Left colon (tissue), 2 donors: ENCODE measurements at places on chromosomes 4 and X. TPM values are rescaled to one million over a fixed set of nuclear protein-coding genes. Genes with fewer than 3 reads are reported as not detected.

Gene TLR3
- total RNA-seq, result 29.0 TPM

Gene MAGEA8
- total RNA-seq, result not detected

GRCh38 chr4:152011469-152011868, 250.7 kb upstream of the GATB start:
- DNase-seq, result no peak

DNA sequence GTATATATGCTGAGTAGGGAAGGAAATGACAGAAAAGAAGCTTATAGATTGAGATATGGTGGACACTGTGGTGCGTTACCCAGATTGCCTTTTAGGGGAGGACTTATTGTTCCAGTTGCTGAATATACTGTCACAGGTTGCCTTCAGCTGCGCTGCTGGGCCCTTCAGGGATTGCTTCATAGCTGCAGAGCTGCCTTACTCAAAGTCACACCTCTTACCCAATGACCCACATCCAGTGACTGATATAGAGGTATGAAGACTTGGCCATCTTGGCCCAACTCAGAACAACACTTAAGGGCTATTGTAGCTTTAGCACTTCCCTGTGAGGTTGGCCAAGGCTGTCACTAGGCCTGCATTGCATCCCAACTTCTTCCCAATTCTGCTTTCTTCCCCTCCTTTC, 63.4 kb upstream of the TMEM164 start:
- no peak for DNase-seq

DNA sequence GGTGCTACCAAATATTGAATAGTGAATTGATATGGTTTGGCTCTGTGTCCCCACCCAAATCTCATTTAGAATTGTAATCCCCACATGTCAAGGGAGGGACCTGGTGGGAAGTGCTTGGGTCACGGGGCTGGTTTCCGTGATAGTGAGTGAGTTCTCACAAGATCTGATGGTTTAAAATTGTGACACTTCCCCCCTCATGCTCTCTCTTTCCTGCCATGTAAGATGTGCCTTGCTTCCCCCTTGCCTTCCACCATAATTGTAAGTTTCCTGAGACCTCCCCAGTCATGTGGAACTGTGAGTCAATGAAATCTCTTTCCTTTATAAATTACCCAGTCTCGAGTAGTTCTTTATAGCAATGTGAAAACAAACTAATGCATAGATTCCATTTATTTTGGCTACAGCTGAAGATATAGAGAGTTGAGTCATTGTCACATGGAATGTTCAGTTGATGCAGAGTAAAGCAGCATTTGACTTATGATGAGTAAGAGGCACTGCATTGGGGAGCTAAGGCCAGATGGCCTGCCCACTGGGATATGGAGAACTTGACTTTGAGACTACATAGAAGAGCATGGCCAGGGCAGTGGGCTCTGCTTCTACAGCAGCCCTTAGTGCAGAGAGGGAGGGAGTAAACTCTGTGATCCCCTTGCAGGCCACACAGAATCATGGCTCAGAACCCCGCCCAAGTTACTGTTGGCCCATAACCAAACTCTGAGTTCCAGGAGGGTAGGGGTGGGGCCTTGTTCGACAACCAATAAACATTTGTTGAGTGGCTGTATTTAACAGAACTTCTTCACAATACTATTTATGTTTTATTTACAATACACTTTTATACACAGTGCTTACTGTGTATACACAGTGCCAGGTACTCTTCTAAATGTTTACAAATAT, 34.2 kb downstream of the RAI2 start:
- DNase-seq, result peak; percentile 18

Gene TMEM255A
- 0.67 TPM for total RNA-seq

Gene TCEAL7
- total RNA-seq, result 1.3 TPM

Gene NAP1L2
- 2.2 TPM for total RNA-seq

GRCh38 chr4:21366312-21366711, 582.3 kb downstream of the KCNIP4 start:
- no peak for DNase-seq

Gene AMBN
- total RNA-seq, result not detected

DNA sequence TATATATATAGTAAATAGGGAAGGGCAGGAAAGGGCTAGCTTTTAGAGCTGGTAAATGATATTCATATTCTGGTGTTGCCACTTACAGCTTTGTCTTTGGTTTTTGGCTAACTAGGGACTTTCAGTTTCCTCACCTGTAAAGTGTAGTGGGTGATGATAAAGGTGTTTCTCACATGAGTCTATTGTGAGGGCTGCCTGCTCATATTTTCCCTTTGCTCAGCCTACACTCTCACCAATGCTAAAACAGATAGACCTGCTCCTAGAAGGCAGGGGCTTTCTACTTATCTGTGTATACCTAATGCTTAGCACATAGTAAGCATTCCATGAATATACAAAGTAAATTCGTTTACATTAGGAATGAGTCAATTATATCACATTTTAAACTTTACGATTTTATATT, 137.2 kb upstream of the HS3ST1 start:
- no peak for DNase-seq

DNA sequence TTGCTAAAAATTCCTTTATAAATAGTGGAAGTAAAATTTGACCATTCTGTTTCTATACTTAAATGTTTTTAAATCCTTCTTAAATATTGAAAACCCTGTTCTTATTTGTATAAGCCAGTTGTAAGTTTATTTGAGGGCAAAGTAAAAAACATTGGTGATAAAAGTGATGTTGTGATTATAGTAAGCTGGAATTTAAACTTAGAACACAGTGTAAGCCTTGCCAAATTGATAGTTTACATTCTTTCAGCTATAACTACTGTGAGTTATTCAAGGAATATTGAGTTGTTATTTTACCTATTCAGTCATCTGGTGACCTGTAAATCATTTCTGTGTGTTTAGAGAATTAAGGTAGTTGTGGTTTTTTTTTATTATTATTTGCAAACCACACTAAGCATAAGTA, 9.6 kb downstream of the YY2 start:
- DNase-seq, result no peak

DNA sequence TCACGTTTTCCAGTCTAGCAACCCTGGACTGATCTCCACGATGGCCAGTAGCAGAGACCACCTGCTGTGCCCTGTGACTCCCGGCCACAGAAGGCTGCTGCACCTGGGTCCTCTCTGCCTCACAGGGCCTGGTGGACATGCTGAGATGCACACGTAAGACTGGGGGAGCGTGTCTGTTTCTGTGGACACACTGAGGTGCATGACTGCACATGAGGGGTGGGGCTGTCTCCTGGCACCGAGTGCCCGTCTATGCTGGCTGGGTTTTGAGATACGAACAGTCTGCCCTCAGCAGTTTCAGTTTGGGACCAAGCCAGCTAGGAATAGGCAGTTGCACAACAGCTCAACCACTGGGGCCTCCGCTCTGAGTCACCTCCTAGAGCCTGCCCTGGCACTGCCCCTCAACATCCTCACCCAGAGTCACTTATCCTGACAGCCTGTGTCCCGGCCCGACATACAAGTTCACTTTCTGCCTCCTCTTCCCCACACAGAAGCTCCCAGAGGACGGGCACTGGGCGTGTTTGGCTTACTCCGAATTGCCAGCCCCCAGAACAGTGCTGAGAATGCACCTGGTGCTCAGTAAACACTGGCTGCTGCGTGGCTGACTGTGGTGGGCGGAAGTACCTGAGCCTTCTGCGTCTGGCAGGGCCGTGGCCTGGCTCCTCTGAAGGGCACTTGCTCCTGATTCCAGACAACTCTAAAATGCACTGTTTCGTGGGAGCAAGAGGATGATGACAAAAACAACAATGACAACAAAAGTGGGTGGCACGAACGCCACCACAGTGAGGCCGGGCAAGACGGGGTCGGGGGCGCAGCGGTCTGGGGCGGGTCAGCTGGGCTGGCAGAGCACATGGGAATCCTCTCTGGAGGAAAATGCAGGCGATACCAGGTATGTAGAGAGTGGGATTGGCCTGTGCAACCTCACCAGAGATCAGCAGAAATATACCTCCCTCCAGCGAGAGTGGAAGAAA, 30.9 kb downstream of the RNF212 start:
- peak; percentile 79 for DNase-seq

Gene GABRG1
- not detected for total RNA-seq

GRCh38 chrX:109783701-109784079, 50.6 kb upstream of the ACSL4 start:
- DNase-seq, result no peak

DNA sequence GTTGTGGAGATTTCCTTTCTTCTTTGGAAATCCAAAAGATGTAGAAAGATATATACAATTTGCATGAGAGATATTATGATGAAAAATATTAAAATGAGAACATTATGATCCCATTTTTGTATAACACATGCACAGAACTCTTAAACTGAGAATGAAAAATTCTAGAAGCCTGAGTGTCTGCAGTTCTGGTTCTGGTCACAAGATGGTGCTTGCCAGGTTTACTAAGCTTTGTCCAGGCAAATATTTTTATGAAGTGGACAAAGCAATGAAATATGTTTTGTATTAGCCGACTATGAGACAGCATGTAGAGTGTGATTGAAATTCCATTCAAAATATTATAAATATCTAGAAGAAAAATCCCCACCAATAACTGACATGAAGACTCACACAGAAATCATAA, 2.2 kb downstream of the PWWP3B start:
- DNase-seq, result no peak

Gene AWAT2
- total RNA-seq, result not detected

GRCh38 chr4:71270901-71271300, 67.9 kb upstream of the SLC4A4 start:
- peak; percentile 34 for DNase-seq

Gene ANAPC10
- total RNA-seq, result 11.8 TPM

- DNase-seq, result peak; percentile 84
These were observed 1.5 kb downstream of the ELF4 start for GRCh38 chrX:130108647-130109428.

Gene KCNE5
- total RNA-seq, result not detected

- DNase-seq, result no peak
These were observed 23.5 kb downstream of the TLR10 start for GRCh38 chr4:38759113-38759789.

Gene SPINK2
- 3.3 TPM for total RNA-seq

DNA sequence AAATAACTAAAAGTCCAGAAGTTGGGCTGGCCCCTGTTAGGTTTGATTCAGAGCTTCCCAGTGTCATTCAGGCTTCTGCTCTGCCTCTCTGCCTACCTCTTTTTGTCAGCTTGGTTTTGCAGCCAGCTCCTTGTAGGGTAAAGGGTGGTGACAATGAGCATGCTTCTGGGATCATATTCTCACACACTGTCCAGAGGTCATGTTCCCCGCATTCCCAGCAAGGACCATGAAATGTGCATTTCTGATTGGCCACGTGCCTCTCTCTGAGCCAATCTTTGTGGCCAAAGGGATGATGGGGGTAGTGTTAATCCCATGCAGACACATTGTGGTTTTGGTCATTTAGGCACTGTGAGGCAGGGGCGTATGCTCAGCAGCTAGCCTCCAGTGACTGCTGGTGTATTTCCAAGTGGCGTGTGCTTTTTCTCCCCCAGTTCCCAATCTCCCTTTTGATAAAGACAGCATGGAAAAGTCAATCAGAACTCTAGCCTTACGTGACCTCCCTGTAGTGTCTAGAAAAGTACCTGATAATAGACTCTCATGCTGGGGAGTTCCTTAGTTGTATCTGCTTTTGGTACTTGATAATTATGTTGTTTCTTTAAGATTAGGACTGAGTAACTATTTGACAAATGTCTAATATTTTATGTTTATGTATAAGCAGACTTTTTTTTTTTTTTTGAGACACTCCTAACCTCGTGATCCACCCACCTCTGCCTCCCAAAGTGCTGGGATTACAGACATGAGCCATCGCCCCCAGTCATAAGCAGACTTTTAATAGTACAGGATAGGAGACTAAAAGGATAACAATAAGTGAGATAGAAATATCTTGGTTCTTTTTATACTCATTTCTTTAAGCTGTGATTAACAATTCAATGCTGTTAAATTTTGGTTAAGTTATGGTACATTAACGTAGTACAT, 57.8 kb downstream of the KIAA0232 start:
- no peak for DNase-seq

GRCh38 chr4:80144676-80145470, 52.4 kb upstream of the PRDM8 start:
- DNase-seq, result no peak

Gene SSX3
- not detected for total RNA-seq

DNA sequence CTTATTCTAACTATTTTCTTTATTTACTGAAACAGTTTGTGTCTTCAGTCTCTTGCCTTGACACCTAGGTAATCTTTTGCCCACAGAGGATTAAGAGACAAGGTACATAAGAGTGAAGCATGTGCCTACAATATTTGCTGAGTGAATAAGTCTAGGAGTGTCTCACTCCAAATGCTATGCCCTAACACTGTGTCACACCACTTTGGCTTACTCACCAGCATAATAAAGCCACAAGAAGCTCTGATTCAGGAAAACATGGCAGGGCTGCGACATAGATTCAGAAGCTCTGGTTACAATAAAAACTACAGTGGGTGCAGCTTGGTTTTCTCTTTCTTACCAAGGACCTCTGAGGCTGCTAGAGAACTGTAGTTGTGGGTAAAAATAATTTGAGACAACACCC, 127.1 kb downstream of the RBM46 start:
- DNase-seq, result no peak

GRCh38 chrX:109274806-109275205, 207.1 kb downstream of the GUCY2F start:
- DNase-seq, result no peak

GRCh38 chr4:115090483-115091075, 22.8 kb downstream of the NDST4 start:
- DNase-seq, result no peak

DNA sequence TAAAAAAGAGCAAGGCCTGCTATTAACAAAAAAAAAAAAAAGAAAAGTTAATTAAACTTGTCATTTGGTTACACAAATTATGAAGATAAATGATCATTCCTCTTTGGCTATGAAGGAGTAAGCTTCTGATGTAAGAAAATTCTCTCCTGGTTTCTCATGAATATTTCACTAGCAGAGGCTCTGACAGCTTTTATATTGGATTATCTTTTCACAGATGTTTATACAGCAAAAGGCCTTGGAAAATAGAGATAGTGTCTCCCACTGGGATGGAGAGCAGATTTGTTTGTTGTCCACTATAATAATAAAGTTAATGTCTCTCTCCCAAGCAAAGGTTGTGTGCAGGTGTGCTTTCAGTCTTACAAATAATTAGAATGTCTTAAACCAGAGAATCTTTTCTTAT, 40.7 kb upstream of the PDGFC start:
- DNase-seq, result no peak

DNA sequence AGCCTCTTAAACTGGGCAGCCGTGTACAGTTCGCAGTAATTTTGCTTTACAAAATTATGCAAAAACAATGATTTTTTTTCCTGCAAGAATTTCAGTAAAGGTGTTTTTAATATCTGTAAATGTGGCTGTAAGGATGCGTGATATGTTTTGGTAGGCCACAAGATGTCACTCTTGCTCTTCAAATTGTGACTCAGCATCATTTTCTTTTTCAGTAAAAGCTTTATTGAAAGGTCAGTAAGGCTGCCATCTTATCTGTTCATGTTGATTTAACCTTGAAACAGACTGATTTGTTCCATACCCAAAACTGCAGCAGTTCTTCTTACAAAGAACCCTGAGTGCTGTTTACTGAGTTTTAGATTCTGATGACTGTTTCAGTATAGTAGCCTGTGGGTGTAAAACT, 39.9 kb downstream of the TXLNG start:
- DNase-seq, result no peak

- DNase-seq, result no peak
These were observed 152.4 kb upstream of the NOCT start for GRCh38 chr4:138863160-138863559.
